ENCODE measurements at places on chromosomes 11 and 22.

- DNase-seq, result no peak
These were observed at the start of gene GNAZ for GRCh38 chr22:23070418-23071229. Gene GNAZ (plus strand): TSS chr22:23070519. CDS start chr22:23095696, 25,177 bp downstream.

DNA sequence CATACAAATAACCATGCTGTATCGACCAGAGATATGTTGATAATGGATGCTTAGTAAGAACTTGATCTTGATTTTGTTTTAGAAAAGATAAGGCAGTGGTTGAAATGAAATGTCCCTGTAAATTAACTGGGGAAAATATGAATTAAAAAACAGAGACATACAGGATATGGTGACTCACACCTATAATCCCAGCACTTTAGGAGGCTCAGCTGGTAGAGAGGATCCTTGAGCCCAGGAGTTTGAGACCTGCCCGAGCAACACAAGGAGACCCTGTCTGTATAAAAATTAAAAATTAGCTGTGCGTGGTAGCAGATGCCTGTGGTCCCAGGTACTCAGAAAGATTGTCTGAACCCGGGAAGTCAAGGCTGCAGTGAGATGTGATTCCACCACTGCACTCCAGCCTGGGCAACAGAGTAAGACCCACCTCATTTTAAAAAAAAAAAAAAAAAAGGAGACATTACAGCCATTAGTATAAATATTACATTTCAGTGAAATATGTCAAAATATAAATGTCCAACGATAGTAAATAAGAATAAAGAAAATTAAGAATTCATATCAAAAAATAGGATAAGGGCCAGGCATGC lies 4.6 kb downstream of the PICALM start:
- no peak for DNase-seq

- no peak for DNase-seq
These were observed 53.2 kb downstream of the SHISAL1 start for GRCh38 chr22:44259366-44260215.

- DNase-seq, result no peak
These were observed 41.8 kb downstream of the ENTHD1 start for GRCh38 chr22:39851606-39852315.

GRCh38 chr11:73206801-73207200 lies 11.3 kb upstream of the P2RY2 start:
- no peak for DNase-seq

DNA sequence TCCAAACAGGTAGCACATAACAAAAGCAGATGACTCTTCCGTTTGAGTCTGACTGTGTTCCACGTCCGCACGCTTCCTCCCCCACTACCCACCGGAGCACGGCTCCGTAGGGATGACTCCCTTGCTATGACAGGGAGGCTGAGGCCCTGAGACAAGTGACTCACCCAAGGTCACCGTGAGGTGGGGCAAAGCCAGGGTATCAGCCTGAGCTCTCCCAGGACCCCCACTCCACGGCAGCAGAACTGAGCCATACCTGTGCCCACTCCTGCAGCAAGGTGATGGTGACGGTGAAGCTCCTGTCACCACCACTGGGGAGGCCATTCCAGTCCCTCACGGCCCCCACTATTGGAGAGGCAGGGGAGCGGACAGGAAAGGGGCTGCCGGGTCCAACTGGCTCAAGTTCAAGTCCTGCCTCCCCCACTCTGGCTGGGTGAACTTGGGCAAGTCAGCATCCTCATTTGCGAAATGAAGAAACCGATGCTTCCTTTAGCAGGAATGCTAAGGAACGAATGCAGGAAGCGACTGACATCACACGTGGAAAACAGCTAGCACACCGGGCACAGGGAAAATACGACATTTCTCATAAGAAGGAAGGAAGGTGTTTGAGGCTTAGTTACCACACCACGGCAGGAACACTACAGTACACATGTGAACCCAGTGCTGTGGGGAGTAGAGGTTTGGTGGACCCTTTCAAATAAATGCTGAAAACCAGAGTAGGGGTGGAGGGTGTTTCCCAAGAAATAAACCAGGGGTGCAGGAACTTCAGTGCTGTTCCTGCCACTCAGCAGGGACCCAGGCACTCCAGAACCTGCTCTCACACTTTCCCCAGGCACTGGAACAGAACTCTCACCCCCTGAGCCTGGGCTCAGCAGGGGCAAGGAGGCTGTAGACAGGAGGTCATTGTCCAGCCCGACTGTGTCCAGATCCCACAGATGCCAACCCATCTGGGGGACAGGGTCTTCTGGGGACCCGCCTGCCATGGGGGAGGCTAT lies 32.4 kb upstream of the CBX7 start:
- DNase-seq, result no peak

- no peak for DNase-seq
These were observed 18.6 kb downstream of the LSP1 start for GRCh38 chr11:1871531-1871930.

DNA sequence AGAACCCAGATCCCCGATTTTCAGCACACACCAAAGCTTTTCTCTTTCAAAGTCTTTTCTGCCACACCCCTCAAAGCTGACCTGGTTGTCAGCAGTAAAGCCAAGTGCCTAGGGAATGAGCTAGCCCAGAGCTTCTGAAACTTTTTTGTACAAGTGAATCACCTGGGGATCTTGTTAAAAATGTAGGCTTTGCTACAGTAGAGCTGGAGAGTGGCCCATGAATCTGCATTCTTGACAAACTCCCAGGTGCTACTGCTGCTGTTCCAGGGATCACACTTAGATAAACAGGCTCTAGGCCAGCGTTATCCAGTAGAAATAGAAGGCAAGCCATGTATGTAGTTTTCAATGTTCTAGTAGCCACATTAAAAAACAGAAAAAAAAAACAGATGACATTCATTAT lies 21.8 kb upstream of the NAV2 start:
- DNase-seq, result no peak

GRCh38 chr11:44185522-44185921 lies 90.0 kb downstream of the EXT2 start:
- DNase-seq, result no peak

DNA sequence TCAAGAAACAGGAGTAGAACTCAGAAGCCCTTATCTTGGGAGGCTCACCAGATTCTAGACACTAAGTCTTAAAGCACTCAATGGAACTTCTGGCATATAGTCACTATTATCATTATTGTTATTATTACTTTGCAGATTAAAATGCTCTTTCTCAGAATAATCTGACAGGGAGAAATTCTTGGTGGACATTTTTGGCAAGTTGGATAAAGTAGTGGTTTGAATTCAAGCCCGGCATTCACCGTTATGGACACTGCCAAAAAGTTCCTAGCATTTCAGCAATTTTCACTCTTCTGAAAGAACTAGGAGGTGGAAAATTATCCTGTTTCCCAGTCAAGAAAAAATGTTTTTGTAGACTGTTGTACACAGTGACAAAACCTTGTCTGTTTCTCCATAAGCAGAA lies 179.6 kb upstream of the ISX start:
- DNase-seq, result no peak

DNA sequence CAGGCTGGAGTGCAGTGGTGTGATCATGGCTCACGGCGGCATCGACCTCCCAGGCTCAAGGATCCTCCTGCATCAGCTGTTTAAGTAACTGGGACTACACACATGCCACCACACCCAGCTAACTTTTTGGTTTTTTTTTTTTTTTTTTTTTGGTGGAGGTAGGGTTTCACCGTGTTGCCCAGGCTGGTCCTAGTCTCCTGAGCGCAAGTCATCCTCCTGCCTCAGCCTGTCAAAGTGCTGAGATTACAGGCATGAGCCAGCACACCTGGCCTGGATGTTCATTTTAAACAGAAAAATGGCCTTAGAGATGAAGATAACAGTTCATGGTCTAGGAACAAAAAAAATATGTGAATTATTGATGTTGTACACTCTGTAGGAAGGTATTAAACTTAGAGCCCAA lies 13.6 kb upstream of the SLC25A18 start:
- DNase-seq, result no peak

DNA sequence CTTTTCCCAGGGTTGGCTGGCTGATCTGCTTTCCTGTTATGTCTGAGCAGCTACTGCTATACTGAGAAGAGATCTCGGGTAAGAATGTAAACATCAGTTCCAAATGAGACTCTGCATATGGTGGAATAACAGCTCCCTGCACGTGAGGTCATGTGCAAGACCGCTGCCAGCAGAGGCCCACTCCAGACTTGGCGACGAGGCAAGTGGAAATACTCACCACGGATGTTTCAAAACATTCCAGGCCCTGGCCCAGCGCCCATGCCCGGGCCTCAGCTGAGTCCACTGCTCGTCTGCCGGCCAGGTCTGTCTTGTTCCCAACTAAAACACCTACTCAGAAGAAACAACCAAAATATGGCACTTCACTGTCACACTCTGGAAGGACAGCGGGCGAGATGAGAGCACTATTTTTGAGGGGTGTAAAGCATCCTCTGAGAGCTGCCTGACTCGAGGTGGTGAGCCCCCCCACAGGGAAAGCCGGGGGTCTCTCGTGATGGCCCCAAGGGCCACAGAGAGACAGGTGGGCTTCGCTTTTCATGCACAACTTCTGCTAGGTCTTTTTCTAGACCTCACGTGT lies 13.1 kb downstream of the IFT27 start:
- no peak for DNase-seq

- no peak for DNase-seq
These were observed 507.2 kb downstream of the TBC1D22A start for GRCh38 chr22:47269516-47270088.

DNA sequence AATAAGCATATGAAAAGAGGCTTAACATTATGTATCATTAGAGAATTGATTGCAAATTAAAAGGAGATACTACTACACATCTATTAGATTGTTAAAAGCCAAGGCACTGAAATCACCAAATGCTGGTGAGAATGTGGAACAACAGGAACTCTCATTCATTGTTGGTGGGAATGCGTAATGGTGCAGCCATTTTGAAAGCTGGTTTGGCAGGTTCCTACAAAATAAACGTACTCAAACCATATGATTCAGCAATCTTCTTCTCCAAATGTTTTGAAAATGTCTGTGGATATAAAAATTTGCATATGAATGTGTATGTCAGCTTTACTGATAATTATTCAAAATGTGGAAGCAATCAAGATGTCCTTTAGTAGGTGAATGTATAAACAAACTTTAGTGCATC lies 176.4 kb upstream of the PLET1 start:
- no peak for DNase-seq

DNA sequence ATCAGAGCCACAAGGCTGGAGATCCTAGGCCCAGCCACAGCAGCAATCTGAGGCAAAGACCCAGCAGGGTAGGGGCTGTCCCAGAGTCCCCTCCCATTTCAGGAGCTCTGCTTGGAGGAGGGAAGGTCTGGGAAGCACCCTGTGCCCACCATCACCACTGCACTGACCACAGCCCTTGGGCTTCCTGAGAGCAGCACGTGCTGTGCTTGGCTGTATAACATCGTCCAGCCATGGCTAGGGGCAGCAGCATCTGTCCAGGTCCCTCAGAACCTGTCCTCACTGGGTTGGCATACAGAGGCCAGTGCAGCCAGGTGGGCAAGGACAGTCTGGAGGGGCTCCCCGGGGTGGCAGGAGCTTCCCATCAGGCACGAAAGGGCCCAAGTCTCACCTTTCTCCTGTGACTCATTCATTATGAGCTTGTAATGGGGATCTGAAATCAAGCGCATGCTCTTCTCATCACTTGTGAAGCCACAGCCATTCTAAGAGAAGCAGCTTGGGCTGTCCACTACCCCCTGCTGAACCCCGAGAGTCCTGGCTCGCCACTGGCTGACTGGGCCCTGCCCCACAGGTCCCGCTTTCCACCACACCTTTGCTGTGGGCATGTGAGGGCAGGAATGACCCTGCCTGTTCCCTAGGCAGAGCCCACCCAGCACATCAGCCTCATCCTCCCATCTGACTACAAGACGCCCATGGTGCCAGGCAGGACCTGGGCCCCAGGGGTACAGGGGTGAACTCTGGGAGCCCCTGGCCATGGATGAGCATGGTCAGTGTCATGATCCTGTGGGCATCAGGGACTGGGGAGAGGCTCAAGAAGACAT lies 83.3 kb downstream of the MED15 start:
- no peak for DNase-seq

- DNase-seq, result no peak
These were observed 5.1 kb upstream of the MYEOV start for GRCh38 chr11:69288883-69289242.

GRCh38 chr22:46162285-46162684 lies 12.0 kb downstream of the PPARA start:
- no peak for DNase-seq

DNA sequence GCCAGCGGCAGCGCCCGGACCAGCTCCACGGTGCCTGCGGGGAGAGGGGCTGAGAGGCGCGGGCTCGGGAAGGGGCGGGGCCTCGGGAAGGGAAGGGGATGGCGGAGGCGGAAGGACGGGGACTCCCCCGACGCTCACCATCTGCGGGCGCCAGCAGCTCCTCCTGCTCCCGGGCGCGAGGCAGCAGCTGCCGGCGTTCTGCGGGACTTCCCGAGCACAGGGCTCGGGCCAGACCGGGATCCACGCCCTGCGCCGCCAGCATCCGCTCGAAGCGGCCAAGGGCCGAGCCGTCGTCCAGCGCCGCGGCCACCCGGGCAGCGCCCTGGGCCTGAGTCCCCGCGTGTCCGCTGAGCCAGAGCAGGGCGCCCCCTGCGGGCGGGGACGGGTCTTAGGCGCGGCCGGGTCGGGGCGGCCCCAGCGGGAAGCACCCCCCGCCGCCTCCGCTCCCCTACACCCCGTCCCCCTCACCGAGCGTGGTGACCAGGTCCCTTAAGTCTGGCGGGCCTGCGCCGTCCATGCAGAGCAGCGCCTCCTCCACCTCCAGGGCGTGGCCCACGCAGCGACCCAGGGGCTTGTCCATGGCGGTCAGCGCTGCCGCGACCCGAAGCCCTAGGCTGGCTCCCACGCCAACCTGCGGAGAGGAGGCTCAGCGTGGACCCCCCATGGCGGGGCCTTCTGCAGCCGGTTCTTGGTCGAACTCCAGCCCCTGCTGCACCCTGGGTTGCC lies 873 bp upstream of the SCO2 start:
- no peak for DNase-seq

- no peak for DNase-seq
These were observed at the start of gene FERMT3 for GRCh38 chr11:64206457-64207255. Gene FERMT3 (plus strand): TSS chr11:64206721. CDS start chr11:64207365, 644 bp downstream.

- DNase-seq, result no peak
These were observed 16.1 kb upstream of the CHRM4 start for GRCh38 chr11:46407635-46408034.

DNA sequence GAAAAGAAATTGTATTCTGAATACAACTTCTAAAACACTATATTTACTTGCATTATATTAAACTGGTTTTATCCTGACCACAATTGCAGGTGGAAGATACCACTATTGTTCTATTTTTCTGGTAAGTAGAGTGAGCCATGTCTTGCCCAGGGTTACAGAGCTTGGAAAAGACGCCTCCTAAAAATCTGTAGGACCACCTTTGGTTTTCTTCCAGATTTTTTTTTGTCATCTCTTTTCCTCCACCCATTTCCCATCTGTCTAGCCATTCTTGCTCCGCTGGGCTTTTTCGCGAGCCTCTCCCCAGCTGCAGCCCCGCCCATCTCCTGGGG lies 294 bp upstream of the MTMR3 start:
- no peak for DNase-seq

Measured in kidney epithelial cell (primary cell).